Caudate nucleus (tissue), 63 donors: ENCODE measurements at places on chromosomes 3 and 15.

- DNase-seq: no peak
Measured at GRCh38 chr3:42102571-42102970, 11.4 kb downstream of the TRAK1 start.

GRCh38 chr15:57923306-57923705 lies 142.2 kb downstream of the ALDH1A2 start:
- DNase-seq: no peak

DNA sequence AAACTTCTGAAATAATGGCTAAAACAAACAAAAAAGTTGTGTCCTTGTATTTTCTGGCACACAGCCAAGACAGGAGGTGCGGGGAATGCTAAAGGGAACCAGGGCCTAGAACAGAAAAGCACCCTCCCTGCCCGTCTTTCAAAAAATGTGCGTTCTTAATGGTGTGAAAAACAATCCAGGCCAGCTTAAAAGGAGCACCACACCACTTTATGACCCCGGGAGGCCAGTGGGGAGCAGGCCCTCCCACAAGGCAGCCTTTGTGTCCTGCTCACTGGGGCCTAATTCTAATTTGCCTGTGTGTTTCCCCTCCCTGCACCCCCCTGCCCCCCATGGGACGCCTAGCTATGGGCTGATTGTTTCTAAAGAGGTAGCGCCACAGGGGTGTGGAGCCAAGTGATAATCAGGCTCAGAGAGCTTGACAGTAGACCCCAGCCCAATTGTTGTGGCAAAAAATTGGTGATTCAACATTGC lies 181.4 kb downstream of the GREM1 start:
- no peak for DNase-seq

DNA sequence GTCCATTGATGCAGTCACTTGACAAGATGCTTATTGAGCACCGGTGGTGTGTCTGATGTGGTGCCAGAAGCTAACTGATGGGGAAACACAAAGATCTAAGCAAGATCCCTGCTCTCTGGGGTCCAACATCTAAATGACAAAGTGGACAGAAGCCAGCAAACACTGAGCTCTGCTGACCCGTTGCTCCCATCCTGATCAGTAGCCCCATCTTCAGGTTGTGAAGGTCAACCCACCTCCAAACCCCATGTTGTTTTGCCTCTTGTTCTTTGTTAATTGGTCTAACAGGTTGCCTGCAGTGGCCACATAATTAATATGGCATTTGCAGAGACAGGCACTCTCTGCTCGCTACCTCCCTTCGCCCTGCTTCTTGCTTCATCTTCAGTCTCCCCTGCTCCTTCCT lies 21.5 kb upstream of the GLCE start:
- DNase-seq: no peak

GRCh38 chr3:79140708-79141107 lies 627.1 kb downstream of the ROBO1 start:
- no peak for DNase-seq

- no peak for DNase-seq
Measured at GRCh38 chr3:37667335-37667734, 194.3 kb upstream of the CTDSPL start.

- DNase-seq: no peak
Measured at GRCh38 chr3:133949438-133949837, 53.8 kb upstream of the RAB6B start.

DNA sequence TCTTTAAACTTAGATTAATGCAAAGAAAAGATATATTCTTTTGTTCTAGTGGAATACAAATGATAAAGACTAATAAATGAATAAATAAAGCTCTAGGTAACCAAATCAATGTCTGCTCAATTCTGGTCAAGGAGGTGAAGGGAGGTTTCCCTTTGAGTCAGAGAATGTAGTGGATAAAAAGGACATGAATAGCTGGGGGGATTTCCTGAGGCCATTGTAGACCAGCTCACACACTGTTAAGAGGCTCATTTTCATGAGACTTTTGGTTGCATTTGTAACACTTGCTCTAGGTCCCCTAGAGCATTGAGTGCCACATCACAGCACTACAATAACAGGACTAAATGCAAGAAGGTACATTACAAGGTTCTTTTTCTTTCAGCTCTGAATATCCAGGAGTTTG lies 170.7 kb downstream of the TIGIT start:
- no peak for DNase-seq

GRCh38 chr3:130256821-130257340 lies 88.6 kb upstream of the COL6A5 start:
- DNase-seq: no peak

- no peak for DNase-seq
Measured at GRCh38 chr3:17032407-17033034, 147.8 kb downstream of the PLCL2 start.
